HEK293T (cell line): ENCODE measurements at places on chromosomes 2 and 18.

GRCh38 chr2:135825131-135825530 lies 11.9 kb downstream of the LCT start:
- no peak for DNase-seq

- DNase-seq, result no peak
These were observed 3.8 kb downstream of the CXCR2 start for GRCh38 chr2:218129458-218130135.

DNA sequence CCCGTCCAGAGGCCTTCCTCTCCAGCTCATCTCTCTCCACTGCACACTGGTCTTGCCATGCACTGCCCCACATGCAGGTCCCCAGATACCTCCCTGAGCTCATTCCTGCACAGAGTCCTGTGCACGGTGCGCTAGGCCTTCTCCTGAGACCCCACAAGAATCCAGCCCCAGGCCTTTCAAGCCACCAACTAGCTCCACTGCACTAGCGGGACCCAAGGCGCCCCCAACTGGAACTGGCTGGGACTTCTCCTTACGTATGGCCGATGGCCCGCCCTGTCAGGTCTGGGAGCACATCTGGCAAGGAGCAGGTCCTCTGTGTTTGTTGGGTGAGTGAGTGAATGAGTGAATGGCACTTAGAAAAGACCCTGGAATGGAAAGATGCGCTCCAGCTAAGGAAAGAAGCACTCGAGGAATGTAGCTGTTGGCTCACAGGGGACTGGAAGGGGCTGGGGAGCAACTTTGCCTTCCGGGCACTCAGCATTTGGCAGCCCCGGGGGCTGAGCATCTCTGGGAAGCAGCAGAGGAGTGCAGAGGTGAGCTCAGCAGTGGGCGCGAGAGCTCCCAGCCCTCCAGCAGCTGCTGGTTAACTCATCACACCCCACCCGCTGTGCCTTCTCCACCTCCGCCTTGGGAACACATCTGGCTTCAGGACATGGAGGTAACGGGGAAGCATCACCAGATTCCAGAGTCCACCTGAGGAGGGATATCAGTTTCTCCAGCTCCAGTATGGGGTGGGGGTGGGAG lies 223.1 kb downstream of the GLI2 start:
- peak; percentile 51 for DNase-seq

DNA sequence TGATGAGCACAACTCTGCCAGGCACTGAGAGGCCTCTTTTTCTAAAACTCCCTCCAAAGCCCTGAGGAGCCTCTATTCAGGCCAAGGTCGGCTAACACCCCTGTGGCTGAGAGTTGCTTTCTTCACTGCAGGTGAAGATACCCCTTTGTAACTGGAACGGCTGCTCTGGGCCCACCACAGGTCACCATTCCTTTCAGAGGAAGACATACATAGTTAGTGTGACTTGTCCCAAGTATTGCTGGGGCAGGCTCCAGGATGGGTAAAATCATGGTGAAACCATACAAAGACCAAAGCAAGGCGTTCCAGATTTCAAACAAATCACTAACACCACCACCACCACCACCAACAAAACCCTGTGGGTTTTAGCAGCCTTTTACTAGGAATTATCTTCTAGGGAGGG lies 36.8 kb downstream of the CHST10 start:
- no peak for DNase-seq

GRCh38 chr2:224836263-224836662 lies 120.1 kb upstream of the CCDC195 start:
- no peak for DNase-seq

DNA sequence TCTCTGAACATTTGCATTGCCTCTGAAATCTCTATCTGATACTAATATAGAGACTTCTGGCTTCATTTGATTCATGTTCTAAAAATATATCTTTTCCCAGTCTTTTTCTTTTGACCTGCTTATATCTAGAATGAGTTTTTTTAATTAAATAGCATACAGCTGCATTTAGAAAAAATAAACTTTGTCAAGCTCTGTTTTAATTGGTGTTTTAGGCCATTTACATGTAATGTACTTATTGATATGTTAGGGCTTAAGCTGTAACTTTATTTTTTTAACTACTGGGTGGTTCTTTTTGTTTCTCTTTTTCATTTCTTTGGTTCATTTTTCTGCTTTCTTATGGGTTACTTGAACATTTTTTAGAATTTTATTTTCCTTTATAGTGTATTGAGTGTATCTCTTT lies 54.9 kb downstream of the CCDC138 start:
- DNase-seq, result no peak

DNA sequence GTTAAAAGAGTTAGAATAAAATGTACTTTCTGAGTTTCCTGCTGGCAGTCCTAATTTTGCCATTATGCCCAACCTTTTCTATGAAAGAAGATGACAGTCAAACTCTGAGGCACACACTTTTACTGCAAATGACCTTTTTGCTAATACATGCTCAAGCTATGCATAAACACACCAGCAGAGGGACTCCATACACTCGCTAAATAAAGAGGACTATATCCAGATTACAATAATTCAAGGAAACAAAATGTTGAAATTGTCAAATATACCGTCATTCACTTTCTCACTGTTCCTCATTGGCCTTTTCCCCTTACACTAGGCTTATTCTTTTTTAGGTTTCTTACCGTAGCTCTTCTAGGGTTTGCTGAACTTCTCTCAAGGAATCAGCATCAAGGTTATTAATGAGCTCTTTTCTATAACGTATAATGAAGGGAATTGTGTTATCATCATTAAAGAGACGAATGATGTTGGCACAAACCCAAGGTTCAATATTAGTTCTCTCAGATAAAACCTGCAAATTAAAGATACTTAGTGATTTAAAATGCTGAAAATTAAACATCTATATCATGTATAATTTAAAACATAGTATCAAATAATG lies 25.7 kb downstream of the SRBD1 start:
- peak; percentile 24 for DNase-seq

GRCh38 chr18:46160050-46160798 lies 56.0 kb downstream of the HAUS1 start:
- no peak for DNase-seq
